AG08395 (cell line): ENCODE measurements at places on chromosomes 6 and 20.
A peak's percentile ranks its signal among the peaks of the same experiment; 100 is the strongest.

GRCh38 chr6:169890901-169891300, 139.5 kb downstream of the ERMARD start:
- DNase-seq = no peak

DNA sequence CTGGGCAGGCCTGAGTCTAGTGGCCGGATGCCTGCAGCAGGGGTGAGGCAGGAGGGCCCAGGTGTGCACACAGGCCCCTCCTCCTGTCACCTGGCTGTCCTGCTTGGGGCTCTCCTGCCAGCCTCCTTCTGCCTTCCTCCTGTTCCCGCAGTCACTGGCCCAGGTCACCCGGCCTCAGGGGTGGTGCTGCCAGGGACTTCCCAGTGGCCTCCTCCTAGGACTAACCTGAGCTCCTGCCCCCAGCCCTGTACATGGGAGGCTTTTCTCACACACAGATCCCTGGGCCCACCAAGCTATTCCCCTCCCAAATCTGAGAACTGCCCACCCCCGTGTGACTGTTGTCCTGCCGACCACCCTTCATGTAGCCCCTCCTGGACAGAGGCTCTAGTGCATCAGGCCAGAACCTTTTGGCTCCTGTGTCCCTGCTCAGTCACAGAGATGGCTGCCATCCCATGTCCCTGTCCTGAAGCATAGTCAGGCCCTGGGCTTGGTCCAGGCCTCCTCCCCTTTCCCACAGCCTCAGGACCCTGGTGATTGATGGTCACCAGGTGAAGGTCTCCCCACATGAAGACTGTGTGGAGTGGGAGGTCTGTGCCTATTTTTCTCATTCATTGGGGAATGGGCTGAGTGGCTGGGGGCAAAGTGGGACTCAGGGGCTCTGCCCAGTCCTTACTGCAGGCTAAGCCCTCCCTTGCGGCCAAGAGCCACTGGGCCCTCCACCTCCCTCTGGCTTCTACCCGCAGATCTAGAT, 1.1 kb upstream of the ULBP1 start:
- no peak for DNase-seq

GRCh38 chr6:36095497-36096391, 34.6 kb upstream of the MAPK13 start:
- no peak for DNase-seq

DNA sequence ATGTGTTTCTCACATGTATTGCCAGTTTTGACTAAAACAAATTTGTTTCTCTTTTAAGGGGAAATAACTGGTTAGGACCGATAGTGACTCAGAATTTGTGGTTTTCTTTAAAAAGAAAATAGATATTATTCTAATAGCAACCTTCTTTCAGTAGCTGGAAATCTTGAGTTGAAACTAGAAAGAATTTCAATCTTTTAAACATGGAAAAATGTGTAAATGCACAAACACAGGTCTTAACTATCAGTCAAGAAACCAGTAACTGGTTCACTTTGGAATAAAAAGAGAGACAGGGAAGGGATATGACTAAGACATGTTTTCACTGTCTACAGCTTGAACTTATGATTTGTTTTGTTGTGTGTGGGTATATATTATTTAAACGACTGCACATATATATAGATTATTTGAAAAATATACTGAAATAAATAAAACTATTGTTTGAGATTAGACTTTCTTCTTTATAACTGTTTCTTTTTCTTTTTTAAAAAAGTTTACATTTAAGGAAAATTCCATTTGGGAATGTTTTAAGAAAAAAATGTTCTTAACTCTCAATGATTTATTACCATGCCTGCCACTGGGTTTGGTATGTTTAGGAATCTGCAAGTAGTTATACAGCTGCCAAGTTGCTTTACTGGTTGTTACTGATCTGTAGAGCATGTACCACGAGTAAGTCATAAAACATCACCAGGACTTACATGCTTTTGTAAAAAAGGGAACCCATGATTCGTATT, 753.3 kb upstream of the MARCKS start:
- DNase-seq = peak; percentile 50
